ENCODE measurements at places on chromosomes 5 and 9.

GRCh38 chr9:137764981-137765380, 112.6 kb upstream of the CACNA1B start:
- DNase-seq = no peak

- DNase-seq = no peak
These were observed 80.4 kb upstream of the PRSS3 start for GRCh38 chr9:33714989-33715388.

GRCh38 chr5:78912811-78913210, 72.3 kb downstream of the ARSB start:
- DNase-seq = no peak

GRCh38 chr9:100364013-100364412, 11.3 kb upstream of the TEX10 start:
- DNase-seq = no peak

DNA sequence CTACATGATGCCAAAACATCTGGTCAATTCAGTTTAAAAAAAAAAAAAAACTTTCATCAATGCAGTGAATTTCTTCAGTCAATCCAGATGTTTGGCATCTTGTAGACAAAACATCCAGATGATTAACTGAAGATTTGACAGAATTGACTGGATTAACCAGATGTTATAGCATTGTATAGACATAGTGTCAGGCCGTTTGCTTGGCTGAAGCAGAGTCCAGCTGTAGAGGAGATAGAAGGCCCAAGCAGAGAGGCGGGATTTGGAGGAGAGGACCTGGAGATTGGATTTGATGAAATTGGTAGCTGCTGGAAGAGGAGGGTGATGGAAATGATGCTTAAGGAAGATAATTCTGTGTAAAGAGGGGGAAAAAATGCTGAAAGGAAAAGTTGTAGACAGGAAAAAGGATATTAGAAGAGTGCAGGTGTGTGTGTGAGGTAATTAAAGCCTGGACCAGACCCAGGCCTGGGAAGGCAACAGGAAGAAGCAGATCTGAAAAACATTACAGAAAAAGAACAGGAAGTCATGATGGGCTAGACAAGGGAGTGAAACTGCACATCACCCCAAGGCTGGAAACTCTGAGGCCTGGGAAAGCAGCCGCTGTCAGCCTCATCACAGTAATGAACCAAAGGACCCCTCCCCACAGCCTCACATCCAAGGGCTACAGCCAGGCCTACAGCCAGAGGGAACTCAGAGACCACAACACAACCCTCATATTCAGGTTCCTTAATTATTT, 258.3 kb downstream of the CWC27 start:
- no peak for DNase-seq

DNA sequence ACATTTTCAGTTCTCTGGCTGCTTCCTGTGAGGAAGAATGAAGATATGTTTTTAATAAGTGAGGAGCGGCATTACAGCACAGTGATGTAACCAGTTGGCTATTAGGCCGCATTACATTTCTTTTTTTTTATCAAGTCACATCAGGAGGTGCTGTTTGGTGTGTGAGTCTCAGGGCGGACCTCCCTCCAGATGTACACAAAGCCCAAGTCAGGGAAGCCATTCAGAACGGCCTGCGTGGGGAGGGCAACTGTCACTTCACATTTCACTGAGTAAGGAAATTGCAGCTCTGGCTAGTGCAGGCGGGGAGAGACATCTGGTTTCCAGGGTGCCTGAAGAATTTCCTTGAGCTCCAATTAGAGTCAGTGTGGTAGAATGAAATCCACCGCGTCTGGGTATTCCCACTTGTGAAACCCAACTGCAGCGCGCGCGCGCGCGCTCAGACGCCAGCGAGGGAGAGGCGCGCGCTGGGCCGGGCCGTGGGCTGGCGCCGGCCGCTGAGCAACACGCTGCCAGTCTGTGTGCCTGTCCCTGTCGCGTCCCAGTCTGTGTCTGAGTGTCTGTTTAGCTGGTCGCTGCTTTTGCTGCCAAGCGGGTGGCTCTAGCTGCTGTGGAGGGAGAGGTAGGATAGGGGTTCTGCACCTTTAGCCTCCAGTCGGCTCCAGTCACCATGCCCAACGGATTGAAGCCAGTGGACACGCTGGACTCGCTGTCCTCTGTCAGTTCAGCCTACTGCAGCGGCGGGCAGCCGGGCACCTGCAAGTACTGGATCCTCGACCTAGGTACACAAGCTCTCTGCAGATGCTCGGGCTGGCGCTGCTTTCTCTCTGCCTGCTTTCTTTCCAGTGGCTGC, 140.8 kb upstream of the OTULINL start:
- DNase-seq = peak; percentile 10

DNA sequence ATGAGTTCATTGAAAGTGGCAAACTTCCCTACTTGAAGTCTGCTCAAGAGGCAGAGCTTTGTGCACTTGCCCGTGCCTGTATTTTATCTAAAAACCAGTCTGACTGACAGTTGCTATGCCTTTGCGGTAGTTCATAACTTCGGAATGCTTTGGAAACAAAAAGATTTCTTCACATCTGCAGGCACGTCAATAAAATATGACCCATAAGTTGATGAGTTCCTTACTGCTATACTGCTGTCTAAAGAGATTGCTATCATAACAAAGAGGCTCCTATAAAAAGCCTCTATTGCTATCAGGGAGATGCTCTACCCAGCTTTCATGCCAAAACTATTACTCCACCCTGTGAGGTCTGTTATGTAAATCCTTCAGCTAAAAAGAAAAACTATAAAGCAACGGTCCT, 25.4 kb upstream of the RNF20 start:
- no peak for DNase-seq

DNA sequence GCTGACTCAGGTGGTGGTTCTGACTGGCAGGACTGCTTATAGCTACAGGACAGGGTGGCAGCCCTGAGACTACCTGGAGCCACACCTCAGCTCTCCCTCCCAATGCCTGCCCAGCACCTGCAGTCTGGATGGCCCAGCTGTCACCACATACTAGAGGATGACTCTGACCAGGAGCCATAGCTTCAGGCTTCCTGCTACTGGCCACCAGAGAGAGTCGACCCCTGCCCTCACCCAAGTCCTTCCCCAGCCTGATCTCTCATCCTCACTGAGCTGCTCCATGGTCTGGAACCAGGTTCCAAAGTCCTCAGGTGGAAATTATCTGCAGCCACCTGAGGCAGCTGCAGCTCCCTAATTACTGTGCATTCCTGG, 25.6 kb upstream of the TDRD7 start:
- no peak for DNase-seq

DNA sequence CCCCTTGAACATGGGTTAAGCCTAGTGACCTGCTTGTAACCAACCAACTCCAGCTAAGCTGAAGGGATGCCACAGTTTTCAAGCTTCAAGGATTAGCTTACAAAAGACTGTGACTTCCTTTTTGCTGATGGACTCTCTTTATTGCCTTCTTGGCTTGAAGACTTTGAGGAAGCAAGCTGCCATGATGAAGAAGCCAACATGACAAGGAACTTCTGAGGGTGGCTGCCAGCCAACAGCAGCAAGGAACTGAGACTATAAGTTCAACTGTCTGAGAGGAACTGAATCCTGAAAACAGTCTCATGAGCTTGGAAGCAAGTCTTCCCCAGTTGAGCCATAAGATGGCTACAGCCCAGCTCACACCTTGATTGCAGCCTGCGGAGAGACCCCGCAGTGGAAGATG, 116.1 kb upstream of the TAF11L2 start:
- no peak for DNase-seq

DNA sequence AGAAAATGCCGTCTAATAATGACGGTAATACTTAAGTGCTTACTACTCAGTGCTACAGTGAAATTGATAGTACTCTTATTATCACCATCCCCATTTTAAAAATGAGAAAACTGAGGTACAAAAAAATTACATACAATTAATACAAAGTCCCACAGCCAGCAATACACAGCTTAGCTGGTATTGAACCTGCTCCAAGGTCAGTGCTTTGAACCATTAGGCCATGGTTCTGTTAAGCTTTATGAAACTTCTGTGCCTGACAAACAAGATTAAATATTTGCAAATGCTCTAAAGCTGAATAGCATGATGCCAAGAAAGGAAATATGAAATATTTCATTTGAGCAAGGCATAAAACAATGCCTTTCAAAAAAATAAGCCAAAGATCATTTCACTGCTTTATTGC, 357.2 kb downstream of the ARRDC3 start:
- no peak for DNase-seq

DNA sequence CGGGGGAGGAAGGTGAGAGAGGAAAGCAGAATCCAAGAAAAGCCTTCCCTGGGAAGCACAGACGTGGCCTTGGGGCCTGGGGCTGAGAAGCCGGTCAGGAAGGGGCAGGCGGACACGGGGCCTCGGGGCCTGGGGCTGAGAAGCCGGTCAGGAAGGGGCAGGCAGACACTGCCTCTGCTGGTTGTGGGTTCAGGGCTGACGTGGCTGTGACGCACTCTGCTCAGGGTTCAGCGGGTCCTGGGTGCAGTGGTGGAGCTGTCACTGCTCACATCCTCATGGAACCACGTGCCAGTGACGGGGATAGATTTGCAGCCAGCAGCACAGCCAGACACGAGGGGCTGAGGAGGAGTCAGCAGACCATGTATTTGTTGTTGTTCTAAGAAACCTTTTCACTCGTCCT, 12.8 kb downstream of the PAEP start:
- no peak for DNase-seq

DNA sequence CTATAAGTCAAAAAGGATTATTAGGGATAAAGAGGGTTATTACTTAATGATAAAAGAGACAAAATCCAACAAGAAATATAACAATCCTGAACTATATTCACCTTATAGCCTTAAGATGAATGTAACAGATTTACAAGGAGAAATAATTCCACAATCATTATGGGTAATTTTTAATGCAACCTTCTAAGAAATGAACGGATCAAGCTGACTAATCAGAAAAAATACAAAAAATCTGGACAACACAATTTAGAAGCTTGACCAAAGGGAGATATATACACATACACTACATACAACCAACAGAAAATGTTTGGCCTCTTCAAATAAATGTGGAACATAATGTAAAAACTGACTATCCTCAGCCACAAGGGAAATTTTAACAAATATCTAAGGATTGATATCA, 102.3 kb downstream of the CPLANE1 start:
- DNase-seq = no peak
